ENCODE measurements at places on chromosomes 1 and 21.

DNA sequence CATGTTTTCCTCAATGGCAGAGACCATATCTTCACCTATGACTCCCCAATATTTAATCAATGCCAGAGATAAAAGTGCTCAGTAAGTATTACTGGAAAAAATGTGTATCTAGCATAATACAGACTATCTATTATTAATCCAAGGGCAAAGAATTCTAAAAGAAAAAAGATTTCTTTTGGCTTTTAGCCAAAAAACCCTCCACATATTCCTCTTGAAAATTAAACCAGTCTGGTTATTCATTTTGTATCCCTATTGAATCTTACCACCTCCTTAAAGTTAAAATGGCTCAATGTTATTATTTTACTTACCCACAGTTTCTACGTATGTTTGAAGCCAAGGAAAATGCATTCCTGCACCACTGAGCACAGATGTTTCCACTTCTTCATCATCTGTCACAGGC is 1.6 kb downstream of the TAF1A start:
- DNase-seq, result no peak

DNA sequence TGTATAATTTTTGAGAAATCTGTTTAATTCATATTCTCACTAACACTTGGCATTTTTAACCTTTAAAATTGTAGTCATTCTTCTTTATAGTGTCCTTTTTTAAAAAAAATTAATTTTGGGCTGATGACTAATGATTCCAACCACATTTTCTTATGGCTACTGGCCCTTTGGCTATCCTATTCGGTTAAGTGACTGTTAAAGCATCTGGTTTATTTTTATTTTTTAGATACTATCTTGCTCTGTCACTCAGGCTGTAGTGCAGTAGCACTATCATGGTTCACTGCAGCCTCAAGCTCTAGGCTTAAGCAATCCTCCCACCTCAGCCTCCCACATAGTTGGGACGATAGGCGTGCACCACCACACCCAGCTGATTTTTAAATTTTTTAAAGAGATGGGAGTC is 723.2 kb upstream of the CXADR start:
- DNase-seq, result no peak

DNA sequence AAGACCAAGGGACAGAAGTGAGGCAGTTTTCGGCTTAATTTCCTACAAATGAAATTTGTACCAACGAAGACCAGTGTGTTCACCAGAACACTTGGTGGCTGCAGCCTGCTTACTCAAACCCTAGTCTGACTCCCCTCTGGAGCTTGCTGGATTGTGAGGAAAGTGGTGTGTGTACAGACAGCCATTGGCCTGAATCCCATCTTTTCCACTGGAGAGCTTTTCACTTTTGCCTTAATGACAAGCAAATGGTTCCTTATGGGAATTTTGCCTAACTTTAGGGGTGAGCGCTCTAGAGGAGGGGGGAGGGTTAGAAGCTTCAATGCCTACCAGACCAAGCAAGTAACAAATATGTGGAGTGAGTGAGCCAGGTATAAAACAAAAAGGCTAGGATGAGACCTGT is 17.3 kb downstream of the METTL13 start:
- DNase-seq, result no peak

- DNase-seq, result peak; percentile 33
Measured at GRCh38 chr1:78649628-78650027, at the start of gene IFI44. IFI44 (plus strand) TSS chr1:78649831; CDS start chr1:78650196, 365 bp downstream.

- DNase-seq, result no peak
Measured at GRCh38 chr1:35603941-35604340, 30.8 kb downstream of the TFAP2E start.
